ENCODE measurements at places on chromosomes 7 and 10.

- no peak for DNase-seq
Measured at GRCh38 chr10:77051837-77052236, 585.8 kb downstream of the KCNMA1 start.

- DNase-seq = peak; percentile 17
Measured at GRCh38 chr7:19665399-19666008, 43.3 kb downstream of the POLR1F start.

DNA sequence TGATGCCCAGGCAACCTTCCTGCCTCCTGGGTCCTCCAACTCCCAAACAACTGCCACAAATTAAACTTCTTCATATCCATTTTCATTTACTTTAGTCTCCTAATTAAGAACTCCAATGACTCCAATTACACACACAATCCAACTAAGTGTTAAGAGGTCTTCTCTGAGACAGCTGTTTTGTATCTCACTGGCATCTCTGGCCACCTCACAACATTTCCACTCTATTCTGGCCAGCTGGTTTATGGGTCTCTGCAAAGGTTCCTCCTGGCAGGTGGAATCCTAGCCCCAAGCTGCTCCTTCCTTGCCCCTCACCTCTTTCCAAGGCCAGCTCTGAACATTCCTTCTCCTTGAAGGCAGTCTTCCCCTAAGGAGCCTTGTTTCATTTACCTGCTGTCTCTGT, 123.1 kb upstream of the HPS1 start:
- DNase-seq = peak; percentile 31

GRCh38 chr7:6637544-6638229, 569 bp downstream of the ZNF316 start:
- no peak for DNase-seq

DNA sequence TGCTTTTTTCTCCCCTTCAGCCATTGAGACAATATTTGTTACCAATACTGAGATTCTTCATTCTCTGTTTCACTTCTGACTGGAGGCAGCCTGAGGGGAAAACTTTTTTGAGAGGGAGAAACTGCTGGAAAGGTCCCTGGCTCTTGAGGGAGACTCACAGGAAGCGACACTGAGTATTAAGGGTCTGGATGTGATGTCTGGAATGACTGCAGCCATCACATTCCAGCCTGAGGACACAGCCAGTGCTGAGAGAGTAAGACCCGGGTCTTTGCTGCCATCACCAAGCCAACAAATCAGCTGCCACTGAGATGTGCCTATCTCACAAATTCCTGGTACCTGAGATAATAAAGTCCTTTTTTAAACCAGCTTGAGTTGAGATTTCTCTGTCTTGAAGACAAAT, 157.4 kb downstream of the DPY19L1 start:
- no peak for DNase-seq

DNA sequence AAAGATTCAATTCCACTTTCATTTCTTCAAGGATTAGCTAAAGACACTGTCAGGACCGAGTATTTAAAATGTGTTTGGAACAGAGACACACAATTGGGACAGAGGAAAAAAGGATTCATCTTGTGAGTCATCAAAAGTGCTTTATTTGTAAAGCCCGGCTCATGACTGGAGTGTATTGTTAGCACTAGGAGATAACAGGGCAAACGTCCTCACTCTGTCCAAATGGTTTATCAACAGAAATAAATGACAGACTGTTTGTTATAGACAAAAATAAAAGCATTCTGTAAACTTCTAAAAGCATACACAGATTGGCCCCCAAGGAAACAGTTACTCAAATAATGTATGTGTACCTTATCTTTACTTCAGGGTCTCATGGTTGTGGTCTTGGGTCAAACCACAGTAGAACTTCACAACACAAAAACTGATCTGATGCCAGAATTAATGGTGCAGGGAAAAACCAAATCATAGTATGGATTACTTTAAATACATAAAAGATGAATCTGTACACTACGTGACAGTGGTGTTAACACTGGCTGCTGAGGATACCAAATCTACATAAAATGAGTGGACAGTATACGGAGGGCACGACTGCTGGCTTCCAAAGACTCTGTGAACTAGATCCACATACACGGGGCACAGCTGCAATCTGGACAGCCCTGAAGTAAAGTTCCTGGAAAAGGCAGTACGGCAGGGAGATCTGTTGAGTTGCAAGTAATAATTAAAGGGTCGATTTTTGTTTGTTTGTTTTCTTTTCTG, 179.4 kb downstream of the PIP4K2A start:
- DNase-seq = no peak

DNA sequence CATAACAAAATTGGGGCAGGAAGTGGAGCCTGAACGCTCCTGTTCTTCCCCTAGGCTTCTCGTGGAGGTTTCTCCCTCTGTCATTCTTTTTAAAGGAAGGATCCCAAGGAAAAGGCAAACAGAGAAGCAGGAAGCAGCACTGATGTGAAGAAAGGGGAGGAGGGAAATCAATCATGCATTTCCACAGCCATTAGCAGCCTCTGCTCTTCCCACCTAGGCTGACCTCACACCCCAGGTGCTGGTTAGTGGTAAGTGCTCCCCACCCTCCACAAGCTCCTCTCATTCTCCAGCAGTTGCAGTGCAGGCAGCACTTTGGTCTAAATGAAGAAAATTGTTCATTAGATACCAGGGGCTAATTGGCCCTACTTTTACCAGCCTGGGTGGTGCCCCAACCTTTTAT, 2.6 kb downstream of the CRHR2 start:
- DNase-seq = no peak

- DNase-seq = peak; percentile 22
Measured at GRCh38 chr10:26044141-26044749, 110.2 kb downstream of the MYO3A start.

- DNase-seq = no peak
Measured at GRCh38 chr7:134865001-134865845, 85.8 kb downstream of the CALD1 start.

DNA sequence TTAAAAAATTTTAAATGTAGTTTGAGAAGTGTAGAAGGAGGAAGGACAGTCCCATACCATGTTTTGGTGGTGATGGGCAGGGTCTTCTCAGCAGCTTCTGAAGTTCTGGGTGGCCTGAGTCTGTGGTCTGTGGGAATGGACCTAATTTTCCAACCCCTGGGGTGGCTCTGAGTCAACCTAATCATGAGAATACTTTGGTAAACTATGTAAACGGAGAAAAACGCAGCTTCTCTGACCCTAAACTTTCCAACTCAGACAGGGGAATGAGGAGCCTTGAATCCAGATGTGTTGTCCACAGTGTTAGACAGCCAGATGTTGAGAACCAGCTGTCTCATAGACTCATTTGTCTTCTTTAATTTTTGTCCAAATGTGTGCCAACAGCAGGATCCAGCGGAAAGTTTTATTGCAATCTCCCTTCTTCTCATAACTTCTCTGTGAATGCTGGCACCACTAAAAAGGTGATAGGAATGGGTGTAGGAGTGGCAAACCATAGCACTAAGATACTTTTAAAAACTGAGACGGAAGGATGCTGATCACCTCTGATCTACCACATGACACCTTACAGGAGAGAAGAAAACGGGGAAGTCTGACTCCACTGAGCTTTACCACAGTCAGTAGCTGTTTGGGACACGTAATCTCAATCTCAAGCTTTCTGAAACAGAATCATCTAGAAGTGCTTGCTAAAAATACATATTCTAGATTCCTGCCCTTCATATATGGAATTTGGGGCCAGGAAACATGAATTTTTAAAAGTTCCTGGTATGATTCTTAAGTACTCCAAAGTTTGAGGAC, 90.5 kb upstream of the PHYHIPL start:
- DNase-seq = no peak

DNA sequence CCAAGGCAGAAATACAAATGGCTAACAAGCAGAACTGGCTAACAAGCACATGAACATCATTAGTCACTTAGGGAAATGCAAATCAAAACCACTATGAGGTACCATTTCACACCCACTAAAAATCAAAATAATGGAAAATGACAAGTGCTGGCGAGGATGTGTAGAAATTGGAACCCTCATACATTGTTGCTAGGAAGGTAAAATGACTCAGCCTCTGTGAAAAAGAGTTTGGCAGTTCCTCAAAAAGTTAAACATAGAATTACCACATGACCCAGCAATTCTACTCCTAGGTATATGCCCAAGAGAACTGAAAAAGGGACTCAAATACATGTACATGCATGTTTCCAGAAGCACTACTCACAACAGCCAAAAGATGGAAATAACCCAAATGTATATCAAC, 52.8 kb upstream of the ANAPC16 start:
- no peak for DNase-seq

DNA sequence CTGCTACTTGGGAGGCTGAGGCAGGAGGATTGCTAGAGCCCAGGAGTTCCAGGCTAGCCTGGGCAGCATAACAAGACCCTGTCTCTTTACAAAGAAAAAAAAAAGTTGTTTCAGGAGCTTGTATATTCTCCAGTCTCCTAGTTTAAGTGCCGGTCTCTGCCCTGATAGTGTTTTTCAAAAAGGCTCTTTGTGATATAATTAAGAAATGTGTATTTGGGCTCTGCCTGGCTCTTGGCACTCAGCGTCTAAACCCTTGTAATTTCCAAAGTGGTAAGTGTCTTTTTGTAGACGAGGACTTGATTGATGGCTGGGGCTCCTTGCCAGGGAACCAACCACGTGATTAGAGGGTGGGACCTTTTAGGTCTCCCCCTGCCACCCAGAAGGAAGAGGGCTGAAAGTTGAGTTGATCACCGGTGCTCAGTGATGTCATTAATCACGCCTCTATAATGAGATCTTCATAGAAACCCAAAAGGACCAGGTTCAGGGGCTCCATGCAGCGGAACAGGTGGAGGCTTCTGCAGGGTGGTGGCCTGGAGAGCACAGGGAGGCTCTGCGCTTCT, 4.4 kb downstream of the EIF3B start:
- DNase-seq = no peak

- DNase-seq = no peak
Measured at GRCh38 chr10:133489816-133490588, 36.3 kb downstream of the SCART1 start.

DNA sequence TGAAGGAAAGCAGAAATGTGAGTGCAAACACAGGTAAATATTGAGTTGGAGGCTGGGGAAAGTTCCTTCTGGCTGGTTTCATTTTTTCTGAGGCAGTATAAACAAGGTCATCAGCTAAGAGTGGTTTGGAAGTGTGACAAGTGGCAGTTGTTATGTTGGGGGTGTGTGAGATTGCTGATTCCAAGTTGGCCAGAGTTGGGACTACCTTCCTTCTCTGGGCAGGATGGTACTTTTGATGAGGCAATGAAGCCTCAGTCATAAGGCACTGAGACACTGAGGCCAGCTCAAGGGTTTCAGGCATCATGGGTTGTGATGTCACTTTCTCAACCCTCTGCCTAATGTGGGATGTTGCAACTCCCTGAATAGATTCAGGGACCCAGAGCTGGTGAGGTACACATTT, 8.2 kb upstream of the PTTG1IP2 start:
- DNase-seq = no peak

DNA sequence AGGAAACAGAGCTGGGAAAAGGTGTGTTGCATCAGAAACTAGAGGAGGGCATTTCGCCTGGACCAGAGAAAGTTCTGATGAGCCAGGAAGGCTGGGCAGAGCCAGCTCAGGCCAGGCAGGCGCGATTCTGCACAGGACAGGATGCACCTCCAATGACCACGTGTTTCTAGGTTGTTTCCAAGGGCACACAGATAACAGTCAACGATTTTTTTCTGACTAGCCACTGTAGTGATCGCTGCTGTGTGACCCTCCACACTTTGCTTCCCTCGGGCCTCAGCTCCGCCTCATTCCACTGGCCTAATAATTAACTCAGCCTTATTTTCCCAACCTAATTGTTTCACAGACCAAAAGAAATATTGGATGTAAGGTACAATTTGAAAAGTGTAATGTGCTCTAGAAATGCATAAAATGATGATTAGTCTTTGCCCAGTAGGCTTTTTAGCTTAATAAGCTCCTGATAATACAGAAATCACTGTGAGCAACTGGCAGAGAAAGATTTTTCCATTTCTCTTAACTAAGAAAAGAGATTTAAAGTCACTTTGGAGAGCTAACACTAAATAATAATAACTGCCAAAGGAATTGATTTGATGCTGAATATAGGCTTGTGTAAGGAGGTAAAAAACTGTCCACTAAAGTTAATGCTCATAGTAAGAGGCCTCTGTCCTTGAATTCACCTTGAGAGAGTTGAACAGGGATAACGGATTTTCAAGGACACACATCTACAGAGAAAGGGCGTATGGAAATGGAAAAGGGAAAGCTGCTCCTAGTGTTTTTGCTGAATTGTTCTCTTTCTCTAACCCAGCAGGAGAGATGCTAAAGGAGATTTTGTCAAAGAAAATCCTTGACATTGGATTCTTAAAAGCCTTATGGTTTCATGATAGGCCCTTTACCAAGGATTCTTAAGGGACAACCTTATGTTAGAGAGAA, 291.0 kb upstream of the C7orf33 start:
- peak; percentile 60 for DNase-seq

DNA sequence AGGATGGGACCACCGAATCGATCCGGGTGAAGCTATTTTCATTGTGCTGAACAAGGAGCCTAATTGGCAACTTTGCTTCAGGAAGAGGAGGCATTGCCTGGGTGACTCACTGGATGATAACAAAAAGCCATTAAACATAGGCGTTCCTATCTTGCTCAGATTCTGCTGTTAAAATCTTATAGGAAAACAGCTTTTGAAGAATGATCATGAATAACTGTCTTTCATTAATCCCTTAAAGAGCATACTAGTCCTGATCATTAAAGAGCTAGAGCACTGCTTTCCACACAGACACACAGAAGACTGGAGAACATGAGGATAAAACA, 174.2 kb upstream of the IMMP2L start:
- no peak for DNase-seq

- no peak for DNase-seq
Measured at GRCh38 chr7:37510043-37510634, 61.5 kb upstream of the ELMO1 start.

DNA sequence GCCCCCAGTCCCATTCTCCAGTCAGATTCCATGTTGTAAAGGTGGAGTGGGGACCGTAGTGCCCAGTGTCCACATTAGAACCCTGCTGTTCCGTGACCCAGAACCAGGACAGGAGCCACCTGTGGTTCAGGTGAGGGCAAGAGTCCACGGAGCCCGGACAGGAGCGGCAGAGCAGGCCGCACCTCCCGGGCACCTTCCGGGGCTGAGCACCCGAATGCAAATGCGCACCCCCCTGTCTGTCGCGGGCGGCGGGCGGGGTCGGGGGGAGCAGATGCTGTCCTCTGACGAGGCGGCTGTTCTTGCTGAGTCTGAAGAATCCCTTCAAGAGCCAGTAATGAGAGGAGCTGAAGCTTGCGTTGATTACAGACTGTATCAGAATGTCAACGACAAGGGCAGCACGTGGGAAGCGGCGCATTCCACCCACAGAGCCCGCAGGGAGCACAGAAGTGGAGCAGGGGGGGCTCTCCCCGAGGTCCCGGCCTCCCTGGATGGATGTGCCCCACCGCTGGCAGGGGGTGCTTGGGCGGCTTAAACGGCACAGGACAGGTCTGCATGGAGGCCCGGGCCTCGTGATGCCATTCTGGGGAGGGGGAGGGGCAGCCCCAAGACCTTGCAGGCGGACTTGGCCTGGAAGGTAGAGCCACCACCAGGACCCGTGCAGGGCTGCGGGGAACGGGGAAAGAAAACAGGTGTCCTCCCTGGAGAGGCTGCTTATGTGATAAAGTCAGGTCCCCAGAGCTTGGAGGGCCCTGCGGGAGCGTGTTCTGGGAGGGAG, 407.5 kb upstream of the RNF32 start:
- DNase-seq = no peak

Data from renal pelvis (tissue), 12 donors.